ENCODE measurements at places on chromosomes 5 and 9.

- no peak for DNase-seq
Observed at GRCh38 chr9:123251741-123252140, 16.6 kb downstream of the STRBP start.

DNA sequence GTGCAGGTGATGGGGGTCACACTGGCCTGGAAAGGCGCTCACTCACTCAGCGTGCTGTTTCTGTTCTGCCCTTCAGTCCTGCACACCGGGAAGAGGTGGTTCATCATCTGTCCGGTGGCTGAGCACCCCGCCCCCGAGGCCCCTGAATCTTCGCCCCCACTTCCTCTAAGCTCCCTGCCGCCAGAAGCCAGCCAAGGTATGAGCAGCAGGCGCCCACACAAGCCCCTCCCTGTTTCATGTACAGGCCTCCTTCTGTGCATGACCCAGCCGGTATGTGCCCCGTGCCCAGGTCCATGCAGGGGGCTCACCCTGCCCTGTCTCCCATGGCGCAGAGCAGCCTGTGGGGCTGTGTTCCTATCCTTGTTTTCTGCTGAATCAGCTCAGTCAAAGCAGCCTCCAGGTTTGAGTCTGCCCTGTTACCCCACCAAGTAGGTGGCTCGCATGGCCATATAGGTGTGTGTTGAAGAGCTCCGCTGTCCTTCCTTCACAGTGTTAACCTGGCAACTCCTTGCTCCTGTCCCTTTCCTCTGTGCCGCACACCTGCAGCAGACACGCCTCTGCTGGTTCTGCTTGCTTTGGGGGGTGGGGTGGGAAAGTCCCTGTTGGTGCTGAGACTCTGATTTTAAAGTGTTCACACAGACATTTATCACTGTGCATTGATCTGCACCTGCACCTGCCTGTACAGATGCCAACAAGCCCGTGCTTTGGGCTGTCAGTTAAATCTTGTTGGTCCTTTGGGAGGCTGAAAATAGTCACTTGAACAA, 84.8 kb downstream of the WNK2 start:
- DNase-seq, result no peak

DNA sequence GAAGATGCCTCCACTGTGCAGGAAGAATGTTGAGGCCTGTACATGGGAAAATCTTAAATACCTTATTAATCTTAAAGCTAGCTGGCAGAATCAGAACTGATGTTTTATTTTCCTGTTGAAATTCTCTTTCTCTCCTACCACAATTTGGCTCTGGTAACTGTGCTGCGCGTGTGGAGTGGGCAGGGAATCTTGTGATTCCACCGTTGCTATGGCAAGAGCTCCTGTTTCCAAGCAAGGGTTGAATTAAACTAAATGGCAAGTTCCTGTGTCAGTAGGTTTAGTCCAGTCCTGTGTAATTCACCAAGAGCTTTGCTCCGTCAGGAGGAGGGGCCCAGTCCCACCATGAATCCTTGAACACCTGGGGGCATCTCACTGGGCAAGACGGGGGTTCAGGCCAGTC, 36.4 kb downstream of the NXNL2 start:
- DNase-seq, result no peak

GRCh38 chr9:98935071-98935505, 8.6 kb upstream of the COL15A1 start:
- no peak for DNase-seq

- DNase-seq, result no peak
Observed at GRCh38 chr9:29730163-29730562, 2156.9 kb upstream of the C9orf72 start.
